Activated CD4-positive, alpha-beta T cell treated with anti-CD3 and anti-CD28 coated beads, Interleukin-2, amount 10 ng/mL, durations not matched to agents 7 days and 5 days (primary cell): ENCODE measurements at places on chromosomes 7 and 10.

- DNase-seq: no peak
Measured at GRCh38 chr7:54812756-54813322, 53.8 kb upstream of the SEC61G start.

DNA sequence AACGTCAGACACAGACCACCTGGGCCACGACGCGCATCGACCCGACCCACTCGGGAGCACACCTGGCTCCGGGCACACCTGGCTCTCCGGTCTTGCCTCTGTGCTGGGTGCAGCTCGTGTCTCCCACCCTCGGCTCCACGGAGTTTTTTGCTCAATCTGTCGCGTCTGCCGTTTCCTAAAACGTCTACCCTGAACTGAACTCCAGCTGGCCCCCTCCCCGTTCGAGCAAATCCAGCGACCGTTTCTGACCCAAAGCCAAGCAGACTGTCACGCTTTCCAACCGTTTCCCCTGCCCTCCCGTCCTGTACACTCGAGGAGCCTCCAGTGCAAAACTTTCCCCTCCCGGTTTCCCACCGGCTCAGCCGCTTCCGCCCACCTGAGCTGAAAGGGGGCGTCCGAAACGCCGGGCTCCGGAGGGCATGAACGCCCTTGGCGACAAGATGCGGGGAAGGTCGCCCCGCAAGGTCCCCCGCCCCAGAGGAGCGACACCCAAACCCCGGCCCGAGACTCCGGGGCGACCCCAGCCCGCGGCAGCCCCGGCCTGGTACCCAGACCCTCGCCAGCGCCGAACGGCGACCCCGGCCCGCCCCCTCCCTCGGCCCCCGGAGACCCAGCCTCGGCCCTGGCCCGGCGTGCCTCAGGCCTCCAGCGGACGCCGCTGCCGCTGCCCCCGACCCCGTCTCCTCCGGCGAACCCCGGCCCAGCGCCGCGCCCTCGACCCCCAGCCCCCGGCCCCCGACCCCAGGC lies 557 bp downstream of the CYTH3 start:
- peak; percentile 8 for DNase-seq

- DNase-seq: no peak
Measured at GRCh38 chr7:135736586-135737305, 8.8 kb upstream of the SLC13A4 start.

DNA sequence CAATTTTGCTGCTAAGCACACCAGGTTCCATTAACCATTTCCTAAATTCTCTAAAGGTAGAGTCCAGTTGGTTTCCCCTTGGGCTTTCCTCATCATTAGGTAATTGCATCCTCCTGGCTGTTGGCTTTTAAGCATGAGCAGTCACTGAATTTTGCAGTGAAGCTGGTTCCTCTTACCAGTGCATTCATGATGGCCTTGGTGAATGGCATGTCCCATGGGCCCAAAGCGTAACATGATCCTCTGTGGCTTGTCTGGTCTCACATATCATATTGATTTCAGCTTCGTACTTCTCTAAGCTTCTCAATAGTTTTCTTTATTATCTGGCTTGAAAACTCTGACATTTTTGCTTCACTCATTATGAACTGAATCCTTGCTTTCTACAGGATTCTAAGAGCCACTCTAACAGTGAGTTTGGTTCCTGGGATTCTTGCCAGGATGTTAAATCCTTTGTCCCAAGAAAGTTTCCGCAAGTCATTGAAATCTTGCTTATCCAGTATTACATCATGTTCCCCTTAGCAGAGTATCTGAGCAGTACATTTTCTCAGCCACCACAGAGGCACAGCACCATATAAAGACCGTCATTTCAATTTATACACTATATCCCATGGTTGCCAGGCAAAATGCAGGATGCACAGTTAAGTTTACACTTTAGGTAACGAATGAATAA lies 134.2 kb downstream of the PTN start:
- DNase-seq: no peak

DNA sequence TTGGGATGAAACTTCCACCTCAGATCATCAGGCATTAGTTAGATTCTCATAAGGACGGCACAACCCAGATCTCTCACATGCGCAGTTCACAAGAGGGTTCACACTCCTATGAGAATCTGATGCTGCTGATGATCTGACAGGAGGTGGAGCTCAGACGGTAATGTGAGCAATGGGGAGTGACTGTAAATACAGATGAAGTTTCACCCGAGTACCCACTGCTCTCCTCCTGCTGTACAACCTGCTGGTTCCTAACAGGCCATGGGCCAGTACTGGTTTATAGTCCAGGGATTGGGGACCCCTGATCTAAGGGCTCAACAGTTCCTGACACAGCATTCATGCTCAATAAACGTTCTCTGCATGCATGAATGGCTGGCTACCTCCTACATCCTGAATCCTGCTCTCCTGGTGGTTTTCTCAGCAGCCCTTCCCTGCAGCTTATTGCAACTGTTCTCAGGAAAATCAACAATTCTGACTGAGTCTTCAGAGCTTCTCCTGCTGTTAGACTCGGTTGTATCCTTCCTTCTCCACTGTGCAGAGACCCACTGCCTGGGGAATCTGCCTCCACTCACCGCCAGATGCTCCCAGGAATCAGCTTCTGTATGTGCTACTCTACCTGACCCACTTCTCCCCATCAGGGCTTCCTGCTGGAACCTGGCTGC lies 17.4 kb downstream of the PDE6C start:
- DNase-seq: no peak

GRCh38 chr10:5958675-5959074 lies 18.7 kb downstream of the IL15RA start:
- no peak for DNase-seq

GRCh38 chr10:24262929-24263590 lies 54.1 kb downstream of the KIAA1217 start:
- DNase-seq: no peak

GRCh38 chr10:12484941-12485805 lies 135.8 kb downstream of the CAMK1D start:
- peak; percentile 21 for DNase-seq

GRCh38 chr7:3336042-3336665 lies 35.1 kb downstream of the SDK1 start:
- DNase-seq: no peak
